ENCODE measurements at places on chromosomes 3 and 15. TPM values are rescaled to one million over a fixed set of nuclear protein-coding genes. Genes with fewer than 3 reads are reported as not detected.

TRIM71 gene
- under 0.01 TPM for total RNA-seq

FYCO1 gene
- 32.1 TPM for total RNA-seq

KNG1 gene
- not detected for total RNA-seq

NANOGP8 gene
- total RNA-seq: not detected

RETNLB gene
- not detected for total RNA-seq

SYNM gene
- 0.68 TPM for total RNA-seq

KCNH8 gene
- total RNA-seq: not detected

KCNMB2 gene
- not detected for total RNA-seq

CCR8 gene
- total RNA-seq: not detected

USP3 gene
- total RNA-seq: 68.9 TPM

ANKUB1 gene
- total RNA-seq: 4.1 TPM

PPP2R3A gene
- total RNA-seq: 12.0 TPM

TTC21A gene
- total RNA-seq: 0.34 TPM

PP2D1 gene
- total RNA-seq: not detected

STRIT1 gene
- total RNA-seq: not detected

AP3B2 gene
- under 0.01 TPM for total RNA-seq

CD86 gene
- total RNA-seq: 0.07 TPM

CCR2 gene
- total RNA-seq: under 0.01 TPM

TRAIP gene
- total RNA-seq: 0.68 TPM

ROPN1 gene
- not detected for total RNA-seq

GPR87 gene
- 121 TPM for total RNA-seq

MESP1 gene
- 0.07 TPM for total RNA-seq

SCN5A gene
- not detected for total RNA-seq

RPL29 gene
- total RNA-seq: 989 TPM

ARHGAP11A gene
- 2.3 TPM for total RNA-seq

RLBP1 gene
- total RNA-seq: 0.28 TPM

MOBP gene
- not detected for total RNA-seq

SV2B gene
- 0.50 TPM for total RNA-seq

RBP2 gene
- not detected for total RNA-seq

GRK7 gene
- not detected for total RNA-seq

RTP1 gene
- not detected for total RNA-seq

ANKRD34C gene
- not detected for total RNA-seq

SLC51A gene
- not detected for total RNA-seq

PLA2G4E gene
- 0.14 TPM for total RNA-seq

CSPG4 gene
- 2.7 TPM for total RNA-seq

EFCAB12 gene
- total RNA-seq: under 0.01 TPM

KCNAB1 gene
- total RNA-seq: under 0.01 TPM

CLASP2 gene
- total RNA-seq: 69.5 TPM

Data from nasal cavity respiratory epithelium epithelial cell of viscerocranial mucosa (primary cell).